Fibroblast of the aortic adventitia (primary cell): ENCODE measurements at places on chromosomes 7 and 10.
A peak's percentile ranks its signal among the peaks of the same experiment; 100 is the strongest.

- DNase-seq = no peak
Observed at GRCh38 chr10:102652170-102652916, 8.1 kb downstream of the TRIM8 start.

- no peak for DNase-seq
Observed at GRCh38 chr7:2719007-2719406, 31.0 kb downstream of the AMZ1 start.

DNA sequence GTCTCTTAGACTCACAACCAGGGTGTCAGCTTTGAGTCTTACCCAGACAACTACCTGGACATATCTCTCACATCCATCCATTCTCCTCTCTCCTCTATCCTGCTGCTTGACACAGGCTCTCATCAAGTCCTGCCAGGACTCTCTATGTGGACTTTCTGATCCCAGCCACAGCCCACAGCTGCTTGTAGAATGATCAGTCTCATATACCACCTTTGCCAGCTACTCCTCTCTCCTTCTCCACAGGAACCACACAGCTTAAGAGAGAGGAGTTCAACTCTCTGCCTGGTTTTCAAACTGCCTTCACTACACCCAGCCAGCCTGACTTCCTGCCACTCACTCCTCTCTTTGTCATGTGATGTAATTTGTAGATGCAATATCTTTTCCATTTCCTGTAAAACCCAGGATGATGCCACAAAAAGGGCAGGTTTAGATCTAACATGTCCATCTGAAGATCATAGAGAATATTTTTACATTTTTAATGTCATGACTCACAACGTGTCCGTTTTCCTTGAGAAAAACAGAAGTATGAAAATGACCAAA is 154.0 kb downstream of the RAB11FIP2 start:
- DNase-seq = no peak

DNA sequence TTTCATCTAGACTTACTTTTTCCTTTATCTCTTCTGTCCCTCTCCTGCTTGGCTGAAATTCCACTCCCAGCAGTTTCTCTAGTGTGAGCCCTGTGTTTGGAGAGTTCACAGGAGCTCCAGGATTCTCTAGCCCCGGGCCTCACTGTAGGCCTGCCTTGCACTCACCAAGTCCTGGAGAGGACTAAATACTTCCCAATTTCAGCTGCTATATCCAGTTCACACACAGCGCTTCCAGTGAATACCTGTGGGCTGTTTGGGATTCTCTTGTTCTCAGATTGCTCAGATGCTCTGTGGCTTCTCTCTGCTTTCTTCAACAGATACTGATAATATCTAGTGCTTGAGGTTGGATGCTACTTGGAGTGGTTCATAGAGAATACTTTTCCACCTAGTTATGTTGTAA is 46.0 kb downstream of the MINPP1 start:
- DNase-seq = no peak

DNA sequence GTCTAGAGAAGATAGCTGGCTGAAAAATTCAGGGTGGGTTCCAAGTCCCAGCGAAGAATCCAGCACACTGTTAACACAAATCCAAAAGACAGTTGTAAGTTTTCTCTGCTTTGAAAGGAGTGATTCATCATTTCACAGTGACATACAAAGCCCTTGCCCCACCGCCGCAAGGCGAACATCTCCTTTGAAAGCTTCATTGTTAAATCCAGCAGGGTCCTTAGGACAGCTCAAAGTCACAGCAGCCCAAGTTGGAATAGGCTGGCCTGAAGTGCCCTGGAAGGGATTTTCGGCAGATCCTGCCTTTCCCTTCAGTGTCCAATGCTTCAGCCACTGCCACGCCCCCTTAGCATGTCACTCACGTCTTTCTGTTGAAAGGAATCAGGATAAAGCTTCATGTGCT is 526.1 kb downstream of the CALN1 start:
- no peak for DNase-seq

GRCh38 chr7:43703573-43703972 is 25.8 kb downstream of the COA1 start:
- DNase-seq = no peak

- peak; percentile 82 for DNase-seq
Observed at GRCh38 chr10:110901954-110902819, 16.8 kb downstream of the BBIP1 start.

DNA sequence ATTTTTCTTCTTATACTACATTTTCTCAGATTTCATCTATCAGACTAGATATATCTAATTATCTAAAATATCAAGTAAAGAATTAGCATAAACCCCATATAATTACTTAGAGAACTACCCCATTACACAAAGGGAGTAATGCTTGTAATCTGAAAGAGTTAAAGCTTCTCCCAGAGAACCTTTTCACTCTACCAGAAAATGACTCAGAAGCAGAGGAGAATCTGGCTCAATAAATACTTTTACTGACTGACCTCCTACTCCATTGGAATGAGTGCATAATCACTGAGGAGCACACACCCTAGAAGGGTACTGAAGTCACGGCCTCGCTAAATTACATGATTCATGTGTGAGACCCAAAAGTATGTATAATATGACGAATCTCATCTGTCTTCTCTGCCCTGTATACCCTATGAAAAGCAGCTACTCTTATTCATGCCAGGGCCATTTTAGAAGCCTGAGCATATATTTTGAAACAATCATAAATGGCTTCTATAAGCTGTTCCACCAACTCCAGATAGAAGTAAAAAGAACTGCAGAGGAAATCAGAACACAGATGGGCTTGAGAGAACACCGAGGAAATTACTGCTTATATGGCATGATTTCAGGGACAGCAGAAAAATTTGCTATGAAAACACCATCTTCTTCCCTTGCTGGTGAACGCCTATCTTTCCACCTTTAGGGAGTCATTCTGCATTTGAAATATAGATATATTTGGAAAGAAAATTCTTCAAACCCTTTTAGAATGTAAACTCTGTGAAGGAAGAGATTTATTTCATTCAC is 32.7 kb downstream of the DNMBP start:
- peak; percentile 99 for DNase-seq

DNA sequence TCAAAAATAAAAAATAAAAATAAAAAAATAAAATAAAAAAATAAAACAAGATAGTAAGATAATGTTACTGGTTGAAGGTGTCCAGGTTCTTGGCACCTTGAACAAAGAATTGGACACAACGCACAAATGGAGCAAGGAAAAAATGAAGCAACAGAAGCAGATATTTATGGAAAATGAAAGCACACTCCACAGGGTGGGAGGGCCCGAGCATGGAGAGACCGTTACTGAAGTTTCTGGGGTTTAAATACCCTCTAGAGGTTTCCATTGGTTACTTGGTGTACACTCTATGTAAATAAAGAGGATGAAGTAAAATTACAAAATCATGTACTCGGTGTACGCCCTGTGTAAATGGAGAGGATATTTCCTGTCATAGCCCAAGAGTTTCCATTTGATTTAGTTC is 15.7 kb upstream of the PFKP start:
- DNase-seq = no peak

GRCh38 chr10:110706690-110707098 is 62.6 kb downstream of the RBM20 start:
- peak; percentile 84 for DNase-seq

- peak; percentile 6 for DNase-seq
Observed at GRCh38 chr7:14403587-14403986, 414.1 kb upstream of the ETV1 start.

- DNase-seq = no peak
Observed at GRCh38 chr7:98994046-98994944, 116.0 kb downstream of the TRRAP start.

- DNase-seq = no peak
Observed at GRCh38 chr10:113770346-113770745, 18.9 kb downstream of the PLEKHS1 start.

DNA sequence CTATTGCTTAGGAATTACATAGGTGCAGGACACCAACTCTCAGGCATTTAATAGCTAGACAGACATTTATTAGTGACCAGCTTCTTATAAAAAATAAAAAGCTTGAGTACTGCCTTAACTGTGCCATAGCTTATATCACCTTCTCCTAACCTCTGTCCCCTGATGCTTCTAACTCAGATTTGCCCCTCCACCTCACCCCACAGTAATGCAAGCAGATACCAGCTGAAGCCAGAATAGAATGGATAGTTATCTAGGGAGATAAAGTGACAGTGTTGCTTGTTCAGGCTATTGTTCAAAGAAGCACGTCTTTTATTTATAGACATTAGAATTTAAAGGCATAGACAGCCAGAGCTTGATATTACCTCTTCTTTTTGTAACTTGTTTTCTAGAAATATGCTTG is 99.6 kb upstream of the GLCCI1 start:
- DNase-seq = peak; percentile 18

DNA sequence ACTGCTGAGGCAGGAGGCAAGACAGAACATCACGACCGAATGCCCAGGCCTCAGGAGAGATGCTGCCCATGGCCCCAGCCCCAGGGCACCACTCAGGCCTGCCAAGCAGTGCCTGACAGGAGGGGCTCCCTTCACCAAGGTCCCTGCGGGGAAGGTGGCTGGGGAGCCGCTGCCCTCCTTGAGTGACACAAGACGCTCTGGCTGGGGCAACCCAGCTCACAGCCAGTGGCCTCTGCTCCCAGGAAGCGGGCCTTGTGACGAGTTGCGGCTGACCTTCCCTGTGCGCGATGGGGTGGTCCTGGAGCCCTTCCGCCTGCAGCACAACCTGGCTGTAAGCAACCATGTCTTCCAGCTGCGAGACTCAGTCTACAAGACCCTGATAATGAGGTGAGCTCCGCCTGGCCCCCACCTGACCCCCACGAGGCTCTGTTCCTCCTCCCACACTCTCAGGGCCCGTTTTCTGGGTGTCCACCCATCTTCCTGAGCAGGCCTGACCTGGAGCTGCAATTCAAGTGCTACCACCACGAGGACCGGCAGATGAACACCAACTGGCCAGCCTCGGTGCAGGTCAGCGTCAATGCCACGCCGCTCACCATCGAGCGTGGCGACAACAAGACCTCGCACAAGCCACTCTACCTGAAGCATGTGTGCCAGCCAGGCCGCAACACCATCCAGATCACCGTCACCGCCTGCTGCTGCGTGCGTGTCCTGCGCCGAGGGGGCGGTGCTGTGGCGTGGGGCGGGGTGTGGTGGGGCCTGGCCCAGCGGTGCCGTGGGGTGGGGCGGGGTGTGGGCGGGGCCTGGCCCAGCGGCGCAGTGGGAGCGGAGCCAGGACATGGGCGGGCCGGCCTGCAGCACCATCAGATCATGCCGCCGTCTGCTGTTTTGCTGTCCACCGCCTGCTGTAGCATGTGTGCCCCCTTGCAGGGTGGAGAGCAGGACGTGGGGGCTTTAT is 12.8 kb downstream of the ZMIZ2 start:
- DNase-seq = peak; percentile 24

- peak; percentile 66 for DNase-seq
Observed at GRCh38 chr7:46387646-46388045, 466.6 kb upstream of the IGFBP3 start.

- no peak for DNase-seq
Observed at GRCh38 chr7:138164804-138165203, 88.5 kb downstream of the AKR1D1 start.

GRCh38 chr10:127012769-127013152 is 107.5 kb downstream of the DOCK1 start:
- DNase-seq = no peak

DNA sequence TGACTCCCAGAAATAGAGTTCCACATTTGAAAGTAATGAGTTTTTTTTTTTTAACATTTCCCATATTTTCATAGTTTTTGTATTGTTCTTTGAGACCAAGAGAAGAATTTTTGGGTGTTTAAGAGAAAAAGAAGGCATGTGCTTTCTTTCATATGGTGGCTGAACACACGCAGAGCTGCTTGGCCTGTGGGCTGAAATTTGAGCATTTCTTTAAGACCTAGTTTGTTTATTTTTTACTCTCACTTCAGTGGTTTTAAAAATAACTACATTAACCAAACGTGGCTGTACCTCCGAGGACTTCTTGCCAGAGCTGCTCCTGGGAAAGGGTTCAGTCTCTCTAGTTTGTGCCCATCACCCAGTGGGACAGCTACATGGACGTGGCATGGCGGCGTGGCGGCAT is 58.3 kb downstream of the INPP5A start:
- DNase-seq = no peak

DNA sequence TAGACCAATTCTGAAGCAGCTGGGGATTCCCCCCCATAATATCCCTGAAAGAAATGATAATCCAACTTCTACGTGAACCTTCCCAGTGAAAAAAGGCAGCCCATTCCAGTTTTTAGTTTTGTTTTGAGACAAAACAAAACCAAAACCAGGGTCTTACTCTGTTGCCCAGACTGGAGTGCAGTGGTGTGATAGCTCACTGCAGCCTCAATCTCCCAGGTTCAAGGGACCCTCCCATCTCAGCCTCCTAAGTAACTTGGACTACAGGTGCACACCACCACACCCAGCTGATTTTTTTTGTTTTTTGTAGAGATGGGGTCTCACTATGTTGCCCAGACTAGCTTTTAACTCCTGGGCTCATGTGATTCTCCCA is 12.5 kb upstream of the ARPC1A start:
- DNase-seq = no peak

DNA sequence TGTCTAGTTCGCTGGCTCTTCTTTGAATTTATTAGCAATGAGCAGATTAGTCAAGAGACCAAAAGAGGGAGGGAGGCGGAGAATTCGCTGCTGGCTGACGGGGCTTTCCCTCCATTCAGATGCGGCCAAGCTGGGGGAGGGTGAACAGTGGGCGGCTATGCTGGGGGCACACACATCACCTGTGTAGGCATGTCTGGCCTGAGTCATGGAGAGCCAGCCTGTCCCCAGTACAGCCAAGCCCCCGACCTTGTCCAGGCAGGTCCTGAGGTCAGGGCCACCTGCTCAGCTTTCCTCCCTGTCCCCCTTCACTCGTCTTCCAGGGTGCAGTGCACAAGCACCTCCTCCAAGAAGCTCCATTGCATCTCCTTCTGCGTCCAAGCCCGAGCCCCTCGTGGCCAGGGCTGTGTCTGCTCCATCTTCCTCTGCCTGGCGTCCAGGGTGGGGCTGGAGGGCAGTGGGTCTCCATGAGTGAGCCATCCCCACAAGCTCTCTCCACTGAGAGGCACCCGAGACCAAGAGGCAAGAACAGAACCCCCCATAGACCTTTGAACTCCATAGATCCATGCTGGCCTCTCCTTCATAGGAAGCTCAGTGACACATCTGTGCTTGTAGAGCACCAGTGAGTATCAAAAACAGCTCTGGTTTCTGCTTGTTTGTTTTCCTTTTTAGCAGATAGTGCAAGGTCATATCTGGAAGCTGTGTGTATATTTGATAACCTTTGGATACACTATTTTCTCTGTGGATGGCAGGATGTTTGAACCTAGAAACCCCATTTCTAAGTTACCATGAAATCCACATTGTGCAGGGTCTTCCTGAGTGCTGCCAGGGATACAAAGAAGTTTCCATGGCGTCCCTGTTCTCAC is 1.9 kb upstream of the DEPP1 start:
- no peak for DNase-seq

- DNase-seq = peak; percentile 65
Observed at GRCh38 chr7:115678086-115678982, 352.2 kb downstream of the TFEC start.
